ENCODE measurements at places on chromosomes 11 and 22.

DNA sequence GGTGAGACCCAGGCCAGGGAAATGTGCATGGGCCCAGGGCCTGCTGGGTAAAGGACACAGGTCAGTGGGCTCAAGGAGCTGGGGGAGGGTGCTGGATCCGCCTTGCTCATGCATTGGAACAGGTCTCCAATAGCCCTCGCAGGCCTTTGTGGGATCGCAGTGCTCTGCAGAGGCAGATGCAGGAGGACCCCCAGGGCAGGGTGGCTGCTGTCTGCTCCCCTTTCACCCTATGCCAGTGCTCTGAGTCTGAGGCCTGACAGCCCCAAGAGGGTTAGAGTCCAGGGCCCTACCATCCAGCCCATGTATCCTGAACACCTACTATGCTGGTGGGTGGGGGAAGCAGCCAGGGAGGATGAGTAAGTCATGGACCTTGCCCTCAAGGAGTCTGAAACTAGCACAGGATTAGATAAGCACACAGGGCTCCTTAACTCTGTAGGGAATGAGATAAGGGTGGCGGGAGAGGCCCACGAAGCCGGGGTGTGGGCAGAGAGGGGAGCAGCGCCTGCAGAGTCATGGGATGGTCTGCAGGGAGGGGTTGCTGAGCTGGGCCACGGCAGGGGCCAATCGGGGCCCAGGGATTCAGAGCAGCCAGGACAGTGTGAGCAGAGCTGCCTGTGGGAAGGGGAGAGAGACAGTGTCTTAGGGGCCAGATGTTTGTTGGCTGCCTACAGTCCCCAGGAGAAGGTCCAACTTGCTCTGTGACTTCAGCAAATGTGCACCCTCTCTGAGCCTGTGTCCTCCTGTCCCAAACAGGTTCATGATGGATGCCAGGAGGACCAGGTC is 10.5 kb upstream of the EHD1 start:
- DNase-seq = no peak

- no peak for DNase-seq
Observed at GRCh38 chr22:17890245-17890671, 116.0 kb upstream of the BID start.

DNA sequence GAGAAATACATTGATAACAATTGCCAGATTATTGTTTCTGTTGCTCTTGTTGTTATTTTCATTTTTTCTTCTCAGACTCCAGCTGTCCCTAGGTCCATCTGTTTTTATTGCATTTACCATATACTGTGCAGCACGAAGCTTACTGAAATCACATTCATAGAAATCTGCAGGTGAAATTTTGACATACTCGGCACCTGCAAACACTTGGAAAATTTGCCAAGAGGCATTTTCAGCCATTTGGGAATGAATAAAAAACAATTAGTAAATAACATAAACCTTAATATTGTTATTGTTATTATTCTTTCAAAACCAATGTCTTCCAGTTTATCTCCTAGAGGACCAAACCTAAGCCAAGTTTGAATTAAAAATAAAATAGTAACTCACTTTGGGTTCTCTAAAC is 2357.2 kb downstream of the LRRC4C start:
- DNase-seq = no peak

GRCh38 chr11:67260406-67260805 is 5.9 kb upstream of the GRK2 start:
- DNase-seq = no peak

DNA sequence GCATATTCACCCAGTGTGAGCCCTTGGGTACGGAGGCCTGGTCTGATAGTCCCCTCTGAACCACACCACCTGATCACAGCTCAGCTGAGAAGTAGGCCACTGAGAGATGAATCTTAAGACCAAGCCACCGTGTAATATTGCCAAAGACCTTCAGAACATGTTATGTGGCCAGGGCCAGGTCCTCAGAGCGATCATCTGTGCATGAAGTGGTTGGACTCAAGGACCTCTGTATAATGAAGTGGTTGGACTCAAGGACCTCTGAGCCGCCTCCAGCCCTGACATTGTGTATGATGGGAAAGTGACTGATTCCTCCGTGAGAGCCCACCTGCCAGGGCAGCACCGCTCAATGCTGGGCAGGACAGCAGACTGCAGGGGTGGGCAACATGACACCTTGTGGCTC is 70.2 kb downstream of the TP53I11 start:
- no peak for DNase-seq

DNA sequence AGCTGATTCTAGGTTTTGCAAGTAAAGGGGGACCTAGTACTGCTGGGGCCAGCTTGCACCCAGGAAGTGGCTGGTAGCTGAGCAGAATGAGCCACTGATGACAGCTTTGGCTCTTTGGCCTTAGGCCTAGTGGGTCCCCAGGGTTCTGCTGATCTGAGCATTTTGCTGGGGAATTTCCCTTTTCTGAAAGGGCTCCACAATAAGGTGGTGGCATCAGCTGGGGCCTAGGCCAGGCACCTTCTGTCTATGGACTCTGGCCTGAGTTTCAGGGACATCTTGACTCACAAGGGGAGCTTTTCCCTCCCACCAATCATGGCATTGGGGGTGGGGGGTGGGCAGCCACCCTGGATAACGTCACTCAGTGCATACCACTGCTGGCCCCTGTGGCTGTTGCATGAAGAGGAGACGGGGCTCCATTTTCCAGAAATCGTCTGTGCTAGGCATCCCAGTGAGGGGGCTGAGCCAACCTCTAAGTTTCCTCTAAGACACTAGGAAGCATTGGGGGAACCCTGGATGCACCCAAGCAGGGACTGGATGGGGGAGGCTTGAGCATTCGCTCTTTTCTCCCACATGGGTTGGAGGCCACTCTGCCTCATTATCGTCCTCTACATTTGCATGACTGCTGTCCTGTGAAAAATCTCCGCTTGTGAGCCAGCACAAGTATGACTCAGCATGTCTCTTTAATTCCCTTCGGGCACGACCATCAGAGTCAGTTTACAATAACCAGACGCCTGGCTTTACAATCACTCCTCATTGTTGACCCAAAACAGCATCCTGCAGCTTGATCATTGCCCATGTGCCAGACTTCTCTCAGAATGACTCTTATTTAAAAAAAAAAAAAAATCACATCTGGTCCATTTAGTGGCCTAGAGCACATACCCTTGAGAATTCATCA is 145.0 kb upstream of the THY1 start:
- no peak for DNase-seq

DNA sequence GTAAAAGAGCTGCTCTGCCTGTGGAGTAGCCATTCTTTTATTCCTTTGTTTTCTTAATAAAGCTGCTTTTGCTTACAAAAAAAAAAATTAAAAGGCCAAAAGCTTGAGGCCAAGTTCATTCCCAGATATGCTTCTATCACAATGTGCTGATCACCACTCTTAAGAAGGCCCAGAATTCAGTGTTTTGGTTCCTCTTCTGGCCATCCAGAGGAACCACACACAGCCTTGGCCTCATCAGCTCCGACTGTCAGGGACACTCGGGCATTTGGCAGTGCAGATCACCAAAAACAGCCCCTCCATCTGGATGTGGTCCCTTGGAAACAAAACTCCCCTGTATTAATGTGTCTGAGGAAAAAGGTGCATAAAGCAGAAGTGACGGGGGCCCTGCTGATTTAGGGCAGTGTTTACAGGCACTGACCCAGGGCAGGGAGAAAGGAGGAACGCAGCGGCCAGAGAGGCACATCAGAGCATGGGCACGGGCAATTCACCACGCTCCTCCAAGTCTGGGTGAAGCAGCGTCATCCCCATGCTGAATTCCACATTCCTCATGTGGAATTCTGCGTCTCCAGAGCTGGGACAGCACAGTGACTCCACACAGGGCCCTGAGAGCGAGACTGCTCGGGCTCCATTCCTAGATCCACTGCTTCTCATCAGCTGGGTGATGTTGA is 17.7 kb downstream of the POLDIP3 start:
- no peak for DNase-seq

All from neuronal stem cell (in vitro differentiated cells).